ENCODE measurements at places on chromosomes 6 and 20.
A peak's percentile ranks its signal among the peaks of the same experiment; 100 is the strongest.

DNA sequence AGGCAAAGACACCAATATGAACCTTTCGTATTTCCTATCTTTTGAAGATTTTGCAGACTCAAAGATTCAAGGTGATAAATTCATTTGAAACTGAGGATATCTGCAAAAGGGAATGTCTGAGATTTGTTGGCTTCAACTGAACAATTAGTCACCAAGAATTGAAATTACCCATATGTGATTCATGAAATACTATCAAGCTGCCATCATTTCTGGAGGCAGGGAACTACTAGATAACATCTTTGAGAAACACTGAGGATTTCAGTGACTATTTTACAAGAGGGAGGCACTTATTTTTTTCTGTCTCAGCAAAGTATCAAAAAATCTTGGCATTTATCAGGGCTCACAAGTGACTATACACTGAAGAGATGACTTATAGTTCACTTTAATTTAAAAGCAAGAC lies 39.8 kb upstream of the MMS22L start:
- DNase-seq: no peak

DNA sequence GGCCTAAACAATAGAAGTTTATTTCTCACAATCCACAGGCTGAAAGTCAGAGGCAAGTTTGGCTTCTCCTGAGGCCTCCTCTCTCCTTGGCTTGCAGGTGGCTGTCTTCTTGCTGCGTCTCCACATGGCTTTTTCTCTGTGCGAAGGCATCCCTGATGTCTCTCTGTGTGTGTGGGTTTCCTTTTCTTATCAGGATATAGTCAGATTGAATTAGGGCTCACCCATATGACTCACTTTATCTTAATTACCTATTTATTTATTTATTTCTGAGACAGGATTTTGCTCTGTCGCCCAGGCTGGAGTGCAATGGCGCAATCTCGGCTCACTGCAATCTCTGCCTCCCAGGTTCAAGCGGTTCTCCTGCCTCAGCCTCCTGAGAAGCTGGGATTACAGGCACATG lies 30.7 kb downstream of the LINC00237 start:
- DNase-seq: no peak

- DNase-seq: no peak
These were observed 304.0 kb downstream of the TSHZ2 start for GRCh38 chr20:53276143-53276542.

- DNase-seq: no peak
These were observed 189.5 kb downstream of the TMEM242 start for GRCh38 chr6:157133856-157134255.

DNA sequence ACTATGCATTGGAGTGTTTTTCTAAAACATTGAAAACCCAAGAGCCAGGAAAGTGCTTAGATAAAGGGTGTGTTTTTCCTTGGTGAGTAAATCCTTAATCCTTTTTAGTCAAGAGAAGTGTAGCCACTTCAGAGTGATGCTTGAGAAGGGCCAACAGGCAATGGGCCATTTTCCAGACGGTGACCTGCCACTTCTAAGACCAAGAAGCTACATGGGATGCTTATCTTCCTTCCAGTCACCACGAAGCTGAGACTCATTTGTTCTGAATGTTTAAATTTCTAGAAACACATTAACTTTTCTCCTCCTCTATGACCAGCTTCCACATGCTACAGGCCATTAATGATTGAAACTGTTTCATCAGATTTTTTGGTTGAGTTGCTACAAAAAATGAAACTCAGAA lies 34.4 kb upstream of the NHSL1 start:
- DNase-seq: no peak

- DNase-seq: no peak
These were observed 32.7 kb upstream of the COL21A1 start for GRCh38 chr6:56280126-56280525.

- no peak for DNase-seq
These were observed 306.5 kb downstream of the C6orf118 start for GRCh38 chr6:165002866-165003265.

DNA sequence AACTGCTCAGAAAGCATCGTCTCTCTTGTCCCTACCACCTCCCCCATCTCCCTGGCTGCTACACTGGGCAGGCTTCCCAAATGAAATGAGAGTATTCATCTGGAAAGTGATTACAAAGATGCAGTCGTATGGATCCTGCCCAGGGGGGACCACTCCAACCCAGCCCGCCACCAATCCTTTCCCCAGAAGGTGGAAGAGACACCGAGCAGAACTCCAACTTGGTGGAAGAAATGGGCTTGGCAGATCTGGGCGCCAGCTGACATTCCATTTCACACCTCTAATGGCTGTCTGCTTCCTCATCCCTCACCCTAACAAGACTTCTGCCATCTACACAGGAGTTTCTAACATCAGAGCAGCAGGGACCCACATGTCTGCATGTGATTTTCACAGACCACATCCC lies 12.7 kb downstream of the PKHD1 start:
- no peak for DNase-seq

DNA sequence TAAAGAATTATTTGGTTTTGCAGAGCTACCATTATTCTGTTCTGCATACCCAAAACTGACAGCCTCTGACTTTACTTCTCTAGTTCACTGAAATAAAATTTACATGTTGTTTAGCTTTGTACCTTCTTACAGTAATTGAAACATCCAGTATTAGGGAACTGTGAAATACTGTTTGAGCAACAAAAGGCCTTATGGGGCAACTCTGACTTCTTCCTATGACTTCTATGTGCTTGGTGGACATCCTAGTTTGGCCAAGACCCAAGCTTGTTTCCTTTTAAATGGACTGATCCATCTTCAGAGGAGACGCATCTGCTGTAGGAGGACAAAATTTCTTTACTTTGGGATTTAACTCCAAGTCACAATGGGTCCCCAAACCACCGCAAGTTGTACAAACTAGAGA lies 44.7 kb downstream of the NR2E1 start:
- DNase-seq: no peak

- DNase-seq: no peak
These were observed 126.5 kb upstream of the ESR1 start for GRCh38 chr6:151680846-151681432.

DNA sequence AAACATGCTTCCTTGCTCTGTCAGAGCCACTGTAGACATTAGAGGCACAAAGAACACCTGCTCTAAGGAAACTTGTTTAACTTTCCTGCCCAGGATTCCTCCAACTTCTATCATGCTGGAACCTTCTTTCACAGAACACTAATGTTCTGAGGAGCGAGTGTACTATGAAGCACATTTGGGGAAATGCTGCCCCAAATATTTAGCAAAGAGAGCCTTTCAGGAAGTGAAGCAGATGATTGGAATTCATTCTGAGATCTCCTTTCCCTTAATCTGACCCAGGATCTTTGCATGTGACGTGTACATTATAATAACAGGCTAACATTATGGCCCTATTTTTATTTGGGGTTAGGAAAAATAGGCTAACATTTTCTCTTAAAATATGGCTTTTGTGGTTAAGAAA lies 21.0 kb upstream of the FYN start:
- DNase-seq: peak; percentile 51

DNA sequence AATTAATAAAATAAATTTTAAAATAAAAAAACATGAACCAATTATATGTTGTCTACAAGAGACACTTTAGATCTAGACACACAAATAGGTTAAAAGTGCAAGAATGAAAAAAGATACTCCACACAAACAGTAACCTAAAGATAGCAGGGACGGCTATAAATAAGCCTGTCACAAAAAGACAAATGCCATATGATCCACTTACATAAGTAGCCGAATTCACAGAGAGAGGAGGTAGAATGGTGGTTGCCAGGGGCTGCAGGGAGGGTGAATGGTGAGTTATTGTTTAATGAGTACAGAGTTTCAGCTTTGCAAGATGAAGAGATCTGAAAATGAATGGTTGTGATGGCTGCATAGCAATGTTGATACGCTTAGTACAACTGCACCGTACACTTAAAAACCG lies 32.7 kb downstream of the KATNA1 start:
- no peak for DNase-seq

DNA sequence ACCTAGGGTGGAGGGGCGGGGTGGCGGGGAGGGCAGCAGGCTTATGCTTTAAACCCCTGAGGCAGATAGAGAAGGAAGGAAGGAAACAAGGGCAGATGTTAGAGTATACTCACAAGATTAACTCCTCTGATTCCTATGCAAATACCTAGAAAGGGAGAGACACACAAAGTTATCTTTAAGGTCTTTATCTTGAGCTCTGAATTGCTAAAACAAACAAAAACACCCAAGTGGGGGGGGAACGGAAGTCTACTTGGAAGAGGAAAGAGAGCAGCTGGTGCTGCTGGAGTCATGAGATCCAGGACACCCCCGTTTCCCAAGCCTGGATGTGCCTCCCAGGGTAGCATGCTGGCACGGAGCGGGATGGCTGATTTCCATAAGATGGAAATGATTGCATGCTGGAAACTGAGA lies 43.4 kb downstream of the PLAGL1 start:
- DNase-seq: peak; percentile 28

DNA sequence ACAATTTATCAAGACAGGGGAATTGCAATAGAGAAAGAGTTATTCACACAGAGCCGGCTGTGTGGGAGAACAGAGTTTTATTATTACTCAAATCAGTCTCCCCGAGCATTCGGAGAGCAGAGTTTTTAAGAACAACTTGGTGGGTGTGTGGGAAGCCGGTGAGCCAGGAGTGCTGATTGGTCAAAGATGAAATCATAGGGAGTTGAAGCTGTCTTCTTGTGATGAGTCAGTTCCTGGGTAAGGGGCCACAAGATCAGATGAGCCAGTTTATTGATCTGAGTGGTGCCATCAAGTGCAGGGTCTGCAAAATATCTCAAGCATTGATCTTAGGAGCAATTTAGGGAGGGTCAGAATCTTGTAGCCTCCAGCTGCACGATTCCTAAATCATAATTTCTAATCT lies 50.0 kb upstream of the ECI2 start:
- DNase-seq: peak; percentile 12

All from choroid plexus epithelial cell (primary cell).